ENCODE measurements at places on chromosomes 6 and 20.
A peak's percentile ranks its signal among the peaks of the same experiment; 100 is the strongest.

DNA sequence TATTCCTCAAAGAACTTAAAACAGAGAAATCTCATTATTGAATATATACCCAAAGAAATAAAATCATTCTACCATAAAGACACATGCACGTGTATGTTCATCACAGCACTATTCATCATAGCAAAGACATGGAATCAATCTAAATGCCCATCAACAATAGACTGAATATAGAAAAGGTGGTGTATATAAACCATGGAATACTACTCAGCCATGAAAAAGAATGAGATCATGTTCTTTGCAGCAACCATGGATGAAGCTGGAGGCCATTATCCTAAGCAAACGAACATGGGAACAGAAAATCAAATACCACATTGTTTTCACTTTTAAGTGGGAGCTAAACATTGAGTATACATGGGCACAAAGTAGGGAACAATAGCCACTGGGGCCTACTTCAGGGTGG lies 12.3 kb upstream of the GPR63 start:
- no peak for DNase-seq

DNA sequence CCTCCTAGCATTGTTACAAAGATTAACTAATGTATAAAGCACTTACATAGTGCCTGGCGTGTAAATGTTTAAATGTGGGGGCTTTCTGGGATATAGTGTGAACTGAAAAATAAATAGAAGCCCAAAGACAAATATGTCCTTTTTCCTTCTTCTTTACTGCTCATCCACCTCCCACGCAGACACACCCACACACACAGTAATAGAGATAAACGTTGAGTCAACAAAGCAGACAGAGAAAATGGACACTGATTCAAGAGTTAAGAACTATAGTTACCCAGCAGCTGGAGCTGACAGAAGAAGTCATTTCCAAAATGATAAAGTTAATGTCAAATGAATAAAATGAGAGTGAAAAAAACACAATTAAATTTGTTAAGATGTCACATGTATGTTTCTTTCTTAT lies 68.3 kb downstream of the FHL5 start:
- no peak for DNase-seq

- DNase-seq, result peak; percentile 12
These were observed 45.3 kb upstream of the SMIM8 start for GRCh38 chr6:87277123-87277522.

GRCh38 chr20:36969478-36970186 lies 18.1 kb upstream of the SAMHD1 start:
- no peak for DNase-seq

GRCh38 chr6:149223904-149224351 lies 93.6 kb upstream of the TAB2 start:
- DNase-seq, result peak; percentile 5

- no peak for DNase-seq
These were observed 215.0 kb downstream of the SLC24A3 start for GRCh38 chr20:19427480-19427879.

DNA sequence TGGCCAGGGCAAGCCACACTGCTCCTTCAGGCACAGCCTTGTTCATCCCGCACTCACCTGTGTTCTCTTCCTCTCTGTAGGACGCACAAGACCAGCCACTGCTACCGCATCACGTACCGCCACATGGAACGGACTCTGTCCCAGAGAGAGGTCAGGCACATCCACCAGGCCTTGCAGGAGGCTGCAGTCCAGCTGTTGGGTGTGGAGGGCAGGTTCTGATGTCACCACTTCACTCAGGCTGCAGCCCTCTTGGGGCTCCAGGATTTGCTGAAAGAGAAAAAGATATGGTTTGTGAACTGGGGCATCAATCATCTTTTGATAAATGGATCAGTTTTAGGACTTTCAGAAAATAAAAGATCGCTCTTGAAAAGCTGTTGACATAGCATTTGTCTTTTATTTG lies 235.5 kb downstream of the NRN1 start:
- no peak for DNase-seq

GRCh38 chr20:14956026-14956425 lies 618.6 kb upstream of the FLRT3 start:
- DNase-seq, result no peak

GRCh38 chr20:4244700-4245485 lies 229.5 kb upstream of the RNF24 start:
- DNase-seq, result no peak

DNA sequence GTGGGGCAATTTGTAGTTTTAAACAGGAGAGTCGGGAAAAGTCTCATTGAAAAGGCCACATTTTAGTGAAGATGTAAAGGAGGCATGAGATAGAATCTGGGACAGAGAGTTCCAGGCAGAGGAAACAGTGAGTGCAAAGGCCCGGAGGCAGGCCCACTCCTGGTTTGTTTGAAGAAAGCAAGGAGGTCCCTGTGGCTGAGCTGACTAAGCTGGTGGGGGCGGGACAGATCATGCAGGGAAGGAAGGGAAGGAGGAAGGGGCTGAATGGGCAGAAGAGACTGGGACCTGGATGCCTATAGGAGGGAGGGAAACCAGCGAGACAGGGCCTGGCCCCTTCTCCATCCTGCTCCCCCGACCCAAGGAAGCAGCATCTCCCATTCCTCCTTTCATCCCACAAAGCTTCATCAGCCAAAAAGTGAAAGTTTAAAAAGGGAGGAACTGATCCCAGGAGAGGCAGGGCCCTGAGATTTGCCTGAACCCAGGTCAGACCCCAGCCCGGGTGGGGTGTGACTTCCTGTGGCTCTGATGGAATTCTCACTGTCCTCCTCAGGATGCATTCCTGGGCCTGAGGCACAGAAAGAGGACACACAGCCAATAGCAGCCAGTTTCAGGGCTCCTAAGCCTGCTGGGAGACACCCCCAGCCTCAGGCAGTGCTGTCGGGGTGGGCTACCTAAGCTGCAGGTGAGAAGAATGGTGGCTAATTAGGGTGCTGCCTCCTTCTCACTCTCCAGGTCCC lies 54.2 kb upstream of the SIRPA start:
- no peak for DNase-seq

DNA sequence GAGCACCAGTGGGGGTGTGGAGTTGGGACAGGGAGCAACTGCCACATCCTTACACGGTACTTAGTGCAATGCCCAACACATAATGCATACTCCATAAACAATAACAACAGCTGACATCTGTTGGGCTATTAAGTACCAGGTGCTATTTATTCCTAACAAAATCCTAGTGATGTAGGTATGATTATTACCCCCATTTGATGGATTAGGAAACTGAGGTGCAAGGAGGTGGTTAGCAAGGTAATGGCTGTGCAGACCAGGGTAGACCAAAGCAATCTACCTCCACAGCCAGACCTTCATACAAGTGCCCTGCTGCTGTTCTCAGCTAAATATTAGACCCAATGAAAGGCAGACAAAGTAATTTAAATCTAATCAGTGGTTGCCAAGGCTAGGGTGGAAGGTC lies 36.8 kb downstream of the SLC13A3 start:
- no peak for DNase-seq

GRCh38 chr20:61053487-61053886 lies 198.6 kb upstream of the CDH4 start:
- DNase-seq, result no peak

GRCh38 chr20:63917811-63918210 lies 22.9 kb downstream of the DNAJC5 start:
- DNase-seq, result no peak

DNA sequence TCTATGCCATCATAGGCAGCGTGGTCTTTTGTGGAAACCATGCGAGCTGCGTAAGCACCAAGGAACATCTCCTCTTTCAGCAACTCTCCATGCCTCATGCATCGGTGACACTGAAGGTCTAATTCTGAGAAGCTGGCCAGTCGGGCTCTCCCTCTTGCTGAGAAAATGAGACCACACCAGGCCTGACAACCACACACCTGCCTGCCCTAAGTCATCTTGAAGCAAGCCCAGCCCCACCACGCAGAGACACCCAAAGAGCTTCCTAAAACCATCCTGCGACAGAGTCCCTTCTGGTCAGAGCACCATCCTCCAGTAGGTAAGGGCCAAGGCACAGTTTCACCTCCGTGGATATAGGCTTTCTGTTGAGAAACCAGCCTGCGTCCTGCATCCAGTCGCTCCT lies 26.6 kb downstream of the PREX1 start:
- no peak for DNase-seq
